Inflammatory macrophage treated with lipopolysaccharide for 1 hour (primary cell): ENCODE measurements at places on chromosomes 11 and 22.
A peak's percentile ranks its signal among the peaks of the same experiment; 100 is the strongest.

GRCh38 chr11:3840870-3841425, at the start of gene RHOG:
Gene RHOG, minus strand, starts transcription at chr11:3840959. Its CDS starts 12,821 bp downstream, at chr11:3828138.
- peak; percentile 72 for DNase-seq

GRCh38 chr11:57477507-57478189, 17.3 kb downstream of the RTN4RL2 start:
- no peak for DNase-seq

DNA sequence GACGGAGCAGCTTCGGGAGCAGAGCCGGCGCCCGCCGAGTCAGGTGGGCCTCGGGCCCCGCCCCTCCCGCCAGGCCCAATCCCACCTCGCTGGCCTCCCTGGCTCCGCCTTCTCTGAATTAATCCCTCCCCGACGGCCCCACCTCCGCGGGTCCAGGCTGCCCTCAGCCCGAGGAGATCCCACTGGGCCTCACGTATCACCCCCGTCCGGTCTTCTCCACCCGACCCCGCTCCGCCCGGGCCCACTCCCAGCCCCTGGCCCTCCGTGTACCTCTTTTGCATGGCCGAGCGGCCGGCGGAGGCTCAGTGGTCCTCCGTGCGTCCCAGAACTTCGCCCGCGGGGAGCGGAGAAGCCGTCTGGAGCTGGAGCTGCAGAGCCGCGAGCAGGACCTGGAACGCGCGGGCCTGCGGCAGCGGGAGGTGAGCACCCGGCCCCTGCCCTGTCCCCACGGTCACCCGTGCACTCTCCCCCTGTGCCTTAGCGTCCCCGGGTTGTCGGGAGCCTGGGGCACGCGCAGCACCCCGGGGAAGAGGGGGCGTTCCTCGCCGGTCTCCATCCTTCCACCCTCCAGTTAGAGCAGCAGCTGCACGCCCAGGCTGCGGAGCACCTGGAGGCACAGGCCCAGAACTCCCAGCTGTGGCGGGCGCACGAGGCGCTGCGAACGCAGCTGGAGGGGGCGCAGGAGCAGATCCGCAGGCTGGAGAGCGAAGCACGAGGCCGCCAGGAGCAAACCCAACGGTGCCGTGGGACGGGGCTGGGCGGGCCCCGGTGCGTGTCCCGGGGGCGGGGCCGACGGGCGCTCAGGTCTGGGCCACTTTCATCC, 2.2 kb upstream of the CD151 start:
- peak; percentile 34 for DNase-seq

- DNase-seq = no peak
Measured at GRCh38 chr11:110878513-110878912, 166.3 kb upstream of the ARHGAP20 start.

DNA sequence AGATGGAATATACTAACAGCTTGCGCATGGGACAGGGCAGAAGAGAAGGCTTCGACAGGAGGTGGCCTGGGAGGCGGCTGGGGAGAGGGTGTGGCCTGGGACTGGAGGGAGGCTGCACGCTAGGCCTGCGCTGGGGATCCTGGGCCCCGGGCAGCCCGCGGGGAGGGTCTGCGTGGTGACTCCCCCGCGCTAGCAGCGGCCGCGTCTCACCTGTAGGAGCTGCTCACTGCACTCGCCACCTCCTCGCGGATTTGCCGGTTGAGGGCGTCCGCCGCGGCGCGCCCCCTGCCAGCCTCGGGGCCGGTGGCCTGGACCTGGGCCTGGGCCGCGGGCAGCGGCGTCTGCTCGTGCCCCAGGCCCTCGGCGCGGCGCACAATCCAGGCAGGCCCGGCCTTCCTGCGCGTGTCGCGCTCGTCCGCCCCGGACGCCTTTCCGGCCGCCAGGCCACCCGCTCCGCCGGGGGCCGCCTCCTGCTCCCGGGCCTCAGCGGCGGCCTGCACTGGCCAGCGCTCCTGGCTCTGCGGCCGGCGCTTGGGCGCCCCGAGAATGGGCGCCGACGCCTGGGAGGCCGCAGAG, 1.5 kb downstream of the MAP6 start:
- no peak for DNase-seq

DNA sequence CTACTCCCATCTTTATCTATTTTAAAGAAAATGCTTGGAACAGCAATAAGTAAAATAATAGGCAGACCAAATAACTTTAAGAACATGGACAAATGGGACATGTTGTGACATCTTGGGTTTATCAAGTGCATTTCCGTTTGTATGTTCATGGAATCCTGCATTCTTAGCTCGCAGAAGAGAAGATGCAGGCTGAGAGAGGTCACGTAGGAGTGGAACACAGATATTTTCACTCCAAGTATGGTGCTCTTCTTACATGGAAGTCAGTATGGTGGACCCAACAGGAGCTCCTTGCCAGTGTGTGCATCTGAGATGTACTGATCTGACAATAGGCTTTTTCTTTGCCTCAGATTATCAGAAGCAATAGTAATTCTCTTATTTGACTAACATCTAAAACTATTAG, 1.7 kb downstream of the E2F8 start:
- DNase-seq = no peak

DNA sequence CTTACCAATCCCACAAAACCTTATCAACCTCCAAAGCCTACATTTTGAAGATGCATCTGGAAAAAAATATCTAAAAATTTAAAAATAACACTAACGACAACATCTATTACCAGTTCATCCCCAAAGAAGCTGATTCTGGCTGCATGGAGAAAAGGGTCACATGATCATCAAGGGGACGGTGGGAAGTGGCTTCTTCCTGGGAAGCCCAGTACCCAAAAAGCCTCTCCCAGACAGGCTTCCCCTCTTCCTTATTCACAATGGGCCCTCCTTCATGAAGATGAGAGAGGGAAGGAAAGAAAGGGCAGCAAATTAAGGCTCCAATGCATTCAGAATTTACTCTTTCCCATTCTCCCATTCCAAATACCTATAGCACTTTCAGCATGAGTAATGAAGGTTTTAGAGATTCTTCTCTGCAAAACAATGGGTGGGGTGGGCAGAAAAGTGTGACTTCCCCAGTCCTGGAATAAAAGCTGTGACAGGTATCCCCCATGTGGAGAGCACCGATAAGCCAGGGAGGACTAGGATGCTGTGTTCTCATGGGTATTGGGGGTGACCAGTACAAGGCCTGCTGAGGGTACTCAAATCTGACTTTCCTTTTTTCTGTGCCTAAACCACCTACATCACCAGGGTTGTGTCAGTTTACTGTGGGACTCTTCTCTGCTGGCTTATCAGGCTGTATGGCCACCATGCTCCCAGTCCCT, 88.2 kb downstream of the SIK3 start:
- no peak for DNase-seq

- no peak for DNase-seq
Measured at GRCh38 chr22:47409539-47410275, 647.3 kb downstream of the TBC1D22A start.

- DNase-seq = no peak
Measured at GRCh38 chr11:1335264-1335810, 25.9 kb upstream of the TOLLIP start.

DNA sequence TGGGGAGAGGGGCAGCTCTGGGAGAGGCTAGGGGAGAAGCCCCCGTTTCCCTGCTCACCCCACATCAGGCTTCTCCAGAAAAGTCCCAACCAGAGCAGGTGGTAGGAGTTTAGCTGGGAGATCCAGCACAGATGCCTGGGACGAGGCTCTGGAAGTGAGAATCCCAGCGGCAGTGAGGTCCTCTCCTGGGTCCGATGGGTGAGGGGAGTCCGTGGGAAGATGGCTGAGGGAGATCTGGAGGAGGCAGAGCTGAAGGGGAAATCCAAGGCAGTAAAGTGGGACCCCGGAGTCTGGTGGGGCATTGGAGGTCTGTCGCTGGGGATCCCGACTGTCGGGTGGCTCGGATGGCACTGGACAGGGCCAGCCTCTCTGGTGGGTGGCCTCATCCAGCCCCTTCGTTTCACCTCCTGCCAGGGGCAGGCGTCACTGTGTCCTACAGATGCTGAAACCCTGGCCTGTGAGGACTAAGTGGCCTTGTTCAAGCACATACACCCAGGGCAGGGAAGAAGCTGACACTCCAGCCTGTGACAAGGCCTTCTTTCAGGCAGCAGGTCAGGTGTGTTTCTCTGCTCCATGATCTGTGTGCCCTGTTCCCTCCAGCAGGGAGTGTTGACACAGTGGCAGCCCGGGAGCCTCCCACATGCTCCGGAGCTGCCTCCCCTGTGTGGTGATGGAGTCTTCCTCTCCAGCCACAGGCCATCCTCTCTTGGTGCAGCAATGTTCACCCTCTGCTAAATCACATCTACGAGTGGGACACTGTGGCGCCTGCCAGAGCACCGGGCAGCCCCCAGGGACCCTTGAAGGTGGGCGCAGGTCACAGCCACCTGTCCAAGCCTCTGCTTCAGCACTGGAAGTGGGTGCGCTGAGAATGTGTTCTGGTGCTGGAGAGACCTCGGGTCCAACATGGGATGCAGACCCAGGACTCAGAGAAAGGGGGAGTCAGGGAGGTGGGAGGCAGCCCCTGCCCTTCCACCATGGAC, 850.8 kb downstream of the BRD1 start:
- DNase-seq = no peak

GRCh38 chr11:44424841-44425240, 114.9 kb upstream of the ALX4 start:
- no peak for DNase-seq
